AG20443 (cell line): ENCODE measurements at places on chromosomes 6 and 20.

DNA sequence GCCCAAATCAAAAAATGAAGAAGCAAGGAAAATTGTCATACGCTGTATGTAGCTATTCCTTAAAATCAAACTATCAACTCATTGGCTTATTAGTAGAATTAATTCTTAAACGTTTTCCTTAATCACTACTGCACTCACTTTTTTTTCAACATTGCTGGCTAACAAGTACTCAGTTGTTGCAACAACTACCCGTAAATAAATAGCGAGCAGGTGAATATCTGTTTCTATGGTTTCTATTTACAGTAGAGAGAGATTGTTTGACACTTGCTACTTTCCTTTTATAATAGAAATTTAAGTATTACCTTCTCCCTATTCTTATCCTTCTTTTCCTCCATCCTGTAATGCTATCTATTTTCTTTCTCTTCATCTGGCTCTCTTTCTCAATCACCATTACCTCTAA lies 25.1 kb downstream of the FRK start:
- DNase-seq = no peak

- DNase-seq = no peak
Measured at GRCh38 chr20:35467339-35468224, 12.2 kb downstream of the CEP250 start.

DNA sequence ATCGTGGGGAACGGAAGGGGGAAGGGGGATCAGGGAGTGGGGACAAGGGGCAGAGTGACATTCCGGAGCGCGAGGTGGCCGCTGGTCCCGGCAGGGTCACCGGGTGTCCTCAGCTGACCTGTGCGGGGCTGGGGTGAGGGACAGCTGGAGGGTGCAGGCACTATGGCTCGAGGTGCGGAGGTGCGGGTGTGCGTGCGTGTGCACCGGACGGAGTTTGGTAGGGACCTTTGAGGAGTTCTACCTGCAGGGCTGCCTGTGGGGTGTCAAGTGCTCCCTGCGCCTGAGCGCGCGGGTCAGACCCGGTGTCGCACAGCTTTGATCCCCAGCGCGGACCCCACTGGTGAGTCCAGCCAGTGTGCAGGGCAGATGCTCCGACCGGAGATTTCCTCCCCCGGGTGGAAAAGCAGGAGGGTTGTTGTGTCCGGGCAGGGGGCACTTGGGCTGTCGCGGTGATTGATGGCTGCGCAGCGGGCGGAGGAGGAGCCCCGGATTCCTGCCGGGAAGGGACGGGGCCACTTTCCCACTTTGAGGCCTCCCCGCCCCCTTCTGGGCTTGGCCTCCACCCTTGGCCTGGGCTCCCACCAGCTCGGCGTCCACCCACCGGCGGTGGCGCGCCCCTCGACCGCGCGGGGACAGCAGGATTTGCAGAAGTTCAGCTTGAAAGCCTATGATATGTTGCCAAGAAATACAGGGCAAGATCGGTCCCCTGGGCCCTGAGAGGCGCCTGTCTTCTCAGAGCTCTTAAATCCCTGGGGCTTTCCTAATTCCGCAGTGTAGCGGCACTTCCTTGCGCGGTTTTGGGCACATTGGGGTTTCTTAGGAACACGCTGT lies 658 bp downstream of the RIN2 start:
- peak; percentile 45 for DNase-seq

DNA sequence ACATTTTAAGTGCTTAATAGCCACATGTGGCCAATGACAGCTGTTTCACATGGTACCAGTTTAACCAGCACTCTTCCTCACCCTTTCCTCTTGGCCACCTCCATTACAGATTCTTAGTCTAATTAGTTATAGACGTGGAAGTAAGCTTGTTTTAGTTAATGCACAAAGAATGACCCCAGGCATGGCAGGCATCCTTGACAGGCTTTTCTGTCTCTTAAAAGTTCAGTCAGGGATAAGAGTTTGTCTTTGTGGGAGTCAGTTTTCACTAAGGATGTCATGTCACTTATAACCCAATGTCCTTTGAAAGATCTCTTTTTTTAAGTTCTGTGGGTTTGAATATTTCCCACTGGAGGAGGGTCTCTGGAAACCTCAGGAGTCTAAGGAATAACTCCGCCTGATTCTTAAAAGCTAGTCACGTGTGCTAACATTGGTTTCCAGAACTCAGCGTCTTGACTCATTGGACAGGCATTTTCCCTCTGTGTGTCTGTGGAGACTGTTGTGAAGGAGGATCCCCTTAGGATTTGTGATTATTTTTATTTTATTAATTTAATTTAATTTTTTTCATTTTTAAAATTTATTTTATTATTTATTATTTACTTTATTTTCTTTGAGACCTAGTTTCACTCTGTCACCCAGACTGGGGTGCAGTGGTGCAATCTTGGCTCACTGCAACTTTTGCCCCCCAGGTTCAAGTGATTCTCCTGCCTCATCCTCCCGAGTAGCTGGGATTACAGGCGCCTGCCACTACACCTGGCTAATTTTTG lies 171.4 kb downstream of the ZFAND3 start:
- DNase-seq = peak; percentile 81

DNA sequence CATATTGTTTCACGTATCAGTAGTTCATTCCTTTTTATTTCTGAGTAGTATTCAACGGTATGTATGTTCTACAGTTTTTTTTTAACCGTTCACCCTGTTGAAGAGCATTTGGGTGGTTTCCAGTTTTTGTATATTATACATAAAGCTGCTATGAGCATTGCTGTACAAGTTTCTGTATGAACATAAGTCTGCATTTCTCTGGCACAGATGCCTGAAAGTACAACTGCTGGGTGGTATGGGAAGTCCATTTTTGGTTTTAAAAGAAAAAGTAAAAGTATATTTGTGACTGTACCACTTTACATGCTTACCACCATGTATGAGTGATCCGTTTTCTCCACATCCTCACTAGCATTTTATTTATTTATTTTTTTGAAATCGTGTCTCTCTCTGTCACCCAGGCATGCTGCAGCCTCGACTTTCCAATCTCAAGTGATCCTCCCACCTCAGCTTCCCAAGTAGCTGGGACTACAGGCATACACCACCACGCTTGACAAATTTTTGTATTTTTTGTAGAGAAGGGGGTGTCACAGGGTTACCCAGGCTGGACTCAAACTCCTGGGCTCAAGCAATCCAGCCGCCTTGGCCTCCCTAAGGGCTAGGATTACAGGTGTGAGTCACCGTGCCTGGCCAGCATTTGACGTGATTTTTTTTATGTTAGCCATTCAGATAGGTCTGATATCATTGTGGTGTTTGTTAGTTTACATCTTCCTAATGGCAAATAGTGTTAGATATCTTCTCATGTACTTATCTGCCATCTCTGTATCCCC lies 11.0 kb upstream of the SIM1 start:
- DNase-seq = no peak

GRCh38 chr6:105867277-105867676 lies 218.9 kb upstream of the PRDM1 start:
- DNase-seq = no peak

GRCh38 chr6:113414511-113414910 lies 442.6 kb upstream of the MARCKS start:
- peak; percentile 65 for DNase-seq

DNA sequence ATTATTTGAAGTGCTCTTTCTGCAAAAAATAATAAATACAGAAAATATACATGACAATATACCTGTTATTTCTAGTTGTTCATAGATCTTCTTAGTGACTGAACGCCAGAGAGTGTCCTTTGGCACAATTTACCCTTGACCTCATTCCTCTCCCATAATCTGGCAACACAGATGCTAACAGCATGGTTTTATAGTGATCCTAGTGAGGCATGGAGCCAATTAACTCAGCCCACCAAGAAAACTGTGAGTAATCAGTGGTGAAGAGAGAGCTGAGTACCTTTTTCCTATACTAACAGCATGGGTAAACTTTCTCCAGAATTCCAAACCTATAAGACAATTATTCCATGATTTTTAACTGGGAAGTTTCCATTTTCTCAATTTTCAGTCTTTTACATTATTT lies 61.0 kb downstream of the VGLL2 start:
- no peak for DNase-seq

DNA sequence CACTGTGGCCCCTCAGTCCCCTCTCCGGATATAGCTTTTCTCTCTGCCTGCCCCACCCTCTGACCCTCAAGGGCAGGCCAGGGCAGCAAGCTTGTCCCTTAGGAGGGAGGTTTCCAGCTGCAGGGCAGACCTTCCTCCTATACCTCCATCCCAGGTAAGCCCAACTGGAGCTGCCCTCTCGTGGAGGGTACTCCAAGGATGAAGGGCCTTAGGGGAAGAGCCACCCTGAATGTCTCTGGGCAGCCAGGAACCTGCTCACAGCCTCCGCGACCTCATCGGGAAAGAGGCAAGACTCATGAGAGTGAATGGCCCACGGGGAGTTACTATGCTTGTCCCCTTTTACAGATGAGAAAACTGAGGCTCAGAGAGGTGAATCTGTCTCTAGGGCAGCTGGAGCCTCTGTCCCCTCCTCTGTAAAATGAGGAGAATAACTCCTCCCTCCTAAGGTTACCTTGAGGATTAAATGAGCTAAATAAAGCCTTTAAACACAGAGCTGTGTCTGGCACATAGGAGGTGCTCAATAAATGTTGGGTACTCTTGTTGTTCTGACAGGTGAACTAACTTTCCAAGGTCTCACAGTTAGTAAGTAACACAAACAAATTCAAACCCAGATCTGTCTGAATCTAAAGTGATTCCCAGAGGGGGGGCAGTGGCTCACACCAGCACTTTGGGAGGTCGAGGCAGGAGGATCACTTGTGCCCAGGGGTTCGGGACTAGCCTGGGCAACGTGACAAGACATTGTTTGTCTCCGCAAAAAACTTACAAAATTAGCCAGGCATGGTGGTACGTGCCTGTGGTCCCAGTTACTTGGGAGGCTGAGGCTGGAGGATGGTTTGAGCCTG lies 12.1 kb downstream of the SRXN1 start:
- DNase-seq = no peak

DNA sequence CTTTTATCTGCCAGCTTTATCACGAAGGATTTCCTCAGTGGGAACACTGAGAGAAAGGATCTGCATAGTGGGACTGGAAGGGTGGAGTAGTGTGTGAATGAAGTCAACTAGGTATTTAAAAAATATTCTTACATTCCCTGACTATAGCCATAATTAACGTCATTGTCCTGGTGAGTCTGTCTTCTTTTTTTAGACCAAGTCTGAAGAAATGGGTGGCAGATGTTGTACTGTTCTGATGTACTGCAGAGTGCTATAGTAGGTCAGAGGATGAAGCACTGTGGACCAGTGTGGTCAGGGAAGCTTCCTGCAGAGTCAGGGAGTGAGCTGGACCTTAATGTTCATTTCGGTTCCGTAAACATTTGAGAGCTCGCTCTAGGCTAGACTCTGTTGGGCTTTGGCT lies 11.9 kb downstream of the TULP4 start:
- peak; percentile 41 for DNase-seq
